ENCODE measurements at places on chromosomes 3 and 15.

DNA sequence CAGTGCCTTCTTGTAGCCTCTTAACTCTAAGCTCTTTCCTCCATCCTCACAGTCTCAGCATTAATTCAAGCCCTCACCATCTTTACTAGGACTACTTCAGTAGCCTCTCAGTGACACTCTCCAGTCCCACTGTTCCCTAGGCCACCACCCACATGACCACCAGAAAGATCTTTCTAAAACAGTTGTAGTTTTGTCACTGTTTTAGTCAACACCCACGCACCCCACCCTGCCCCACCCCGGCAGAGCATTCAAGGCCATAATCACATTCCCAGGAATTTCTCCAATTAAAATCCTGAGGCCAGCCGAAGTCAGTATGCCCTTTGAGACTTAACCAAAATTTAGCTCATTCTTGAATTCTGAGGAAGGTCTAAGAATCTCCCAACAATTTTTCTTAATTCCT is 31.2 kb upstream of the PSMD6 start:
- DNase-seq = no peak

GRCh38 chr3:38829404-38829803 is 13.4 kb upstream of the SCN10A start:
- DNase-seq = no peak

DNA sequence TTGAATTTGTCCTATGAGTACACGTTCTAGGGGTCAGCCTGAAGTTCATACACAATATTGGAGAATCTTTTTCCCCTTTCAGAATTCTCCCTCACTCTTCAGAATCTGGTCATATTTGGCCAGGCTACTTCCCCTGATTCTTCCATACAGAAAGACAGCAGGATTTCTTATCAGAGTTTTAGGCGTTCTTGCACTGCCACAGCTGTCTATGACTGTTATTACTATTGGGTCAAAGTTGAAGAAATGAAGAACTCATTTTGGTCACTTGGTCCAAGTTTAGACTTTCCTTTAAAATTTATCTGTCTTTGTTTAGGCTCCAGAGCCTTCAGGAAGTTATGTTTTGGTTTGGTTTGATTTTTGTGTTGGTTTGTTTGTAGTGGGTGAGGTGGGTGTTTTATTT is 12.0 kb downstream of the TEX55 start:
- DNase-seq = no peak

GRCh38 chr3:54713455-54713854 is 214.4 kb downstream of the LRTM1 start:
- no peak for DNase-seq

DNA sequence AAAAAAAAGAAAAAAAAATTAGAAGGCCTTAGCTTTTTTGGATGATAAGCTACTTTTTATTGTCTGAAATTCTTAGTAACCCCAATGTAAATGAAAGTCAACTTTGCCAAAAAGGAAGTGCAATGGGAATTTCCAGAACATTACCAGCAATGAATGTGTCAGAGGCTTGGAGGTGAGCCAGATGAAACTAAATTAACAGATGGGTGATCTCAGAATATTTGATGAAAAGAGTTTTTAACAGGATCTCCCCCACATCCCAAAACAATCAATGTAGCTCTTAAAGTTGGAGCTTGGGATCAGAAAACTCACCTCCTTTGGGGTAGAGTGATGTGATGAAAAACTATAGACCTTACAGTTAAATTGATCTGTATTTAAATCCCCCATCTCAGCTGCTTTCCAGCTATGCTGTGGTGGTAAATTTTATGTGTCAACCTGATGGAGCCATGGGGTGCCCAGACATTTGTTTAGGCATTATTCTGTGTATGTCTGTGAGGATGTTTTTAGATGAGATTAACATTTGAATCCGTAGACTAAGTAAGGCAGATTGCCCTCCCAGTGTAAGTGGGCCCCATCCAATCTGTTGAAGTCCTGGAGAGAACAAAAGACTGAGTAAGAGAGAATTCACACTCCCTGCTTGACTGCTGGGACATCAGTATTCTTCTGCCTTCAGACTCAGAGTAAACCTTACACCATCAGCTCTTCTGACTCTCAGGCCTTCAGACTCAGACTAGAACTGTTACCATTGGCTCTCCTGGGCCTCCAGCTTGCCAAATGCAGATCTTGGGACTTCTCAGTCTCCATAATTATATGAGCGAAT is 84.3 kb upstream of the TNFSF10 start:
- DNase-seq = no peak

DNA sequence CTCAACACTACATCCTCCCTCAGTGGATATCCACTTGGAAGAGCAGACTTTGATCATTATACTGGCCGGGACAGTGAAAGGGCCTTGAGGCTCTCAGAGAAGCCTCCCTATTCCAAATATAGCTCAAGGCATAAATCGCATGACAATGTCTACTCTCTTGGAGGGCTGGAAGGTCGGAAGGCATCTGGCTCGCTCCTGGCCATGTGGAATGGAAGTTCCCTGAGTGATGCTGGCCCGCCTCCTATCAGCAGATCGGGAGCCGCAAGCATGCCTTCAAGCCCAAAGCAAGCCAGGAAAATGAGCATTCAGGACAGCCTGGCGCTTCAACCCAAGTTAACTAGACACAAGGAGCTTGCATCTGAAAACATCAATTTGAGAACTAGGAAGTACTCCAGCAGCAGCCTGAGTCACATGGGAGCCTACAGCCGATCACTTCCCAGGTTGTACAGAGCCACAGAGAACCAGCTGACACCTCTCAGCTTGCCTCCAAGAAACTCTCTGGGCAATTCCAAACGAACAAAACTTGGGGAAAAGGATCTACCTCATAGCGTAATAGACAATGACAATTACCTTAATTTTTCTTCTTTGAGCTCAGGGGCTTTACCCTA is 25.4 kb downstream of the PHLDB2 start:
- DNase-seq = no peak

DNA sequence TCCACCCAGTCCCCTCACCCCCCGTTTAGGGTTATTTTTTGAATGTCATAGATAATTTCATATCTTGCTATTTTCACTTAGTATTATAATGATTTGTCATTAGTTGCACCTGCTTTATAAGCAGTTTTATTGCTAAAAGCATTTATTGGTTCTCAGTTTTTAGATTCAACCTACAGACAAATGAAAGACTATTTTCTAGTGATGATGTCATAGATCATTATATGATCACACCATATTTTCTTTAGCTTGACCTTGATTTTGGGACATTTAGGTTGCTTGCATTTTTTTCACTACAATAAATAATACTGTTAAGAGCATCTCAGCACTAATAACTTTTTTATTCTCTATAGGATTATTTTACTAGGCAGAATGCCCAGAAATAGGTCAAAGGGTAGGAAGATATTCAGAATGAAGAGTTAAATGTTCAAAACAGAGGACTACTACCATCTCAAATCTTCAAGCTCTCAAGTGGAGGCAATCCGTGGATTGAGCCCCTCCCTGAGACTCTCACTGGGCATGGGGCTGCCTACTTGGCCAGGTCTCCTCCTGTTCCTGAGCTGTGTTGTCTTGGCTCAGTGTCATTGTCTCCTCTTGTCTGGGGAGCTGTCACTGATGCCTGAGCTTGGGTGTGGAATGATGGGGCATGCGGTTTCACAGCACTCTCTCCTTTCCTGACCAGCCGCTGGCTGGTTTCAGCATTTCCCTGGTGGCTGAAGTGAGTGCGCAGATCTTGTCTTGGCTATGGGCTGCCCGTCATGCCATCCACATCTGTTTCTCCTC is 28.4 kb downstream of the CHCHD6 start:
- no peak for DNase-seq

DNA sequence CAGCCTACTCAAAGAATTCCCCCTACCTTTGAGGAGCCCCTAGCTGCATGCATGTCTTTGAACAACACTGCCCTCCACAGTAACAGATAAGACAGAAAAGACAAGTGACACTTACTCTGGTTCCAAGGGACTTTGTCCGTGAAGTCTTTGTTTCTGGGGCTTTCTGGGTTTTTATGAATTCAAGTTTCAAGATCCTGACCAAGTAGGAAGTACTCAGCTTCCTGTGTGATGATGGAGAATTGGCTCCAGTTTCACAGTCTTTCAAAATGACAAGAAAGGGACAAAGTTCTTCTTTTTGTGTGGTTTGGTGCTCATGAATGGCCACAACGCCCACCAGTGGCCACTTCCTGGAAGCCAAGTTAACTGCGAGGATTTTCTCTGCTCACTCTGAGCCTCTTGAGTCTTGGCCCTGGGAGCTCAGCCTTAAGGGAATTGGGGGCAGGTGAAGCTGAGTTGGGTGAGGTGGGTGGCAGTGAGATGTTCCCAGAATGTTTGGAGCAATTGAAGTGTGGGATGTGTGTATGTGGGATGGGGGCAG is at the start of gene CCR1:
Gene CCR1, minus strand, starts transcription at position 147 of the 538 bp plus-strand sequence. CDS start 4,000 bp downstream, outside the sequence.
- peak; percentile 54 for DNase-seq

DNA sequence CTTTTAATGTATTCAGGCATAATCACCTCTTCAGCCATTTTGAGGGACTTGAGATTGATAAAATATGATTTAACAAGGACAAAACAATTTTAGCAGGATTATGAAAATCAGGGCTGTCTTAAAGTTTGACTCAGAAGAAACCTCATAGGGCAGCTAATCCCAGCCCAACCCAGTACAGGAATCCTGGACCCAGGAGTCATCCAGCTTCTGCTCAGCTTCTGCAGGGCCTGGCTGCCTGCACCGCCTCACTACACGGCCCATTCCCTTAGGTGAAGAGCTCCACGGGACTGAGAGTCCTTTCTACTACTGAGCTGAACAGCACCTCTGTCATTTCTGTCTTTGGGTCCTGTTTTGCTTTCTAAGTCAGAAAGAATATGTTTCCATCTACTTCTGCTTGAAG is 37.5 kb downstream of the ARHGAP31 start:
- no peak for DNase-seq

DNA sequence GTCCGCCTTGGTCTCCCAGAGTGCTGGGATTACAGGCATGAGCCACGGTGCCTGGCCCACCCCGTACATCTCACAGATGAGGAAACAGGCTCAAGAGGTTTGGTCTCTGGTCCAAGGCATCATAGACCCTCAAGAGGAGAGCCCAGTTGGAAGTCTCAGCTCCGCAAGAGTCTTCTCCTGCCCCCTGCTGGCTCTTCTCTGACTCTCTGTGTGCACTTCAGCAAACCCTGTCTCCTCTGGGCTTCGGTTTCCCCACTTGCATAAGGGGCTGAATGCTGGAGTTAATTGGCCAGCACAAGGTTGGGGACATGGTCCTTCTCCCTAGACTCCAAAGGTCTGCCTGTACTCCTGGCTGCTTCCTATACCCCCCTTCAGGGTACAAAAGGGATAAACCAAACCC is 3.9 kb downstream of the MST1R start:
- no peak for DNase-seq

DNA sequence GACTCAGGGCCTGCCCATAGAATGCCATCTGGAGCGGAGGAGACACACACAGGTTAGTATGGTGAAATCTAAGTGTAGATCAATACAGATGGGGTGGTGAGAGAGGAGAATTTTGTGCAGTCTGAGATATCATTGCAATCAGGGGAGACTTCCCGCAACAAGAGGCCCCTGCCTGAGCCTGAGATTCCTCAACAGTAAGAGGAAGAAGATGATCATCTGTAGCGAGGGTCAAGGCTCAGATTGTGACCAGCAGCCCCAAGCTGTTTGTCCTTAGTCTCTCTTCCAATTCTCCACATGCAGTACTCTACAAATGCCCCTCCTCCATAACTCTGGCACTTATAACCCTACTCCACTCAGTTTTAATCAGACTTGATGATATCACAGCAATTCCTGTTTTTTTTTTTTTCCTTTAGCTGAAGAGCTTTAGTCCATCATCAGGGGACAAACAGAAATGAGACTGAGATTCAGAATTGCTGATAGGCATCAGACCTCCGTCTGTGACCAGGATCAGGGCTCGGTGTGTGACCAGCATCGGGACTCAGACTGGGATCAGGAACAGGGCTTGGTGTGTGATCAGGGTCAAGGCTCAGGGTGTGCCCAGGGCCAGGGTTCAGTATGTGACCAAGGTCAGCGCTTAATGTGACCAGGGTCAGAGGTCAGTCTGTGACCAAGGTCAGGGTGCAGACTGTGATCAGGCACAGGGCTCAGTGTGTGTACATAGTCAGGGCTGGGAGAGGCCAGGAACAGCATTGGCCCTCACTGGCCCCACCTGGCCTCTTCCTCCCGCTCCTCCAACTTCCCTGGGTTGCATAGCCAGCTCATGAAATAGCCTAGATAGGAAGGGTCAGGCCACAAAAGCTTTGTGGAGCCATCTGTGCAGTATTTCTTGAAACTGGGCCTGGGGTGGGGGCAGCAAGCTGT is 14.1 kb downstream of the LOXL1 start:
- DNase-seq = no peak

- DNase-seq = no peak
These were observed 72.2 kb upstream of the BHLHE40 start for GRCh38 chr3:4907050-4907449.

- DNase-seq = no peak
These were observed 9.7 kb upstream of the RAB6B start for GRCh38 chr3:133905376-133905775.

DNA sequence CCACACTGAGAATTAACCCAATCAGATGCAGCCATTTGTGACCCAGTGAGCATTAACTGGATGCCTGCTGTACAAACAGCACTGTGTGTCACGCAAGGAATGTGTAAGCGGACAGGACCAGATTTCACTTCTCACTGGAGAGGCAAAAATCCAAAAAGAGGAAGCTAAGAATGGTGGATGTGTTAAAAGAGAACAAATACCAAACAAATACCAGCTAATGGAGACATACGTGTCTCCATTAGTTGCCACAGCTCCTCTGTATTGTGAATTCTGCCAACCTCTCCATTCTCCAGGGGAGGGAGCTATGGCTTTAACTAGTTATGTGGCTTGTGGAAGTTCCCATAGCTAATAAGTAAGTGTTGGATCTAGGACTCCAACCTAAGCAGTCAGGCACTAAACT is 2.6 kb downstream of the LTF start:
- DNase-seq = no peak

GRCh38 chr3:377158-377561 is 180.6 kb downstream of the CHL1 start:
- DNase-seq = no peak

GRCh38 chr15:73573037-73573436 is 60.2 kb downstream of the NPTN start:
- no peak for DNase-seq
